ENCODE measurements at places on chromosomes 3 and 15.

- DNase-seq, result no peak
Measured at GRCh38 chr3:101667331-101667730, 9.6 kb downstream of the ZBTB11 start.

DNA sequence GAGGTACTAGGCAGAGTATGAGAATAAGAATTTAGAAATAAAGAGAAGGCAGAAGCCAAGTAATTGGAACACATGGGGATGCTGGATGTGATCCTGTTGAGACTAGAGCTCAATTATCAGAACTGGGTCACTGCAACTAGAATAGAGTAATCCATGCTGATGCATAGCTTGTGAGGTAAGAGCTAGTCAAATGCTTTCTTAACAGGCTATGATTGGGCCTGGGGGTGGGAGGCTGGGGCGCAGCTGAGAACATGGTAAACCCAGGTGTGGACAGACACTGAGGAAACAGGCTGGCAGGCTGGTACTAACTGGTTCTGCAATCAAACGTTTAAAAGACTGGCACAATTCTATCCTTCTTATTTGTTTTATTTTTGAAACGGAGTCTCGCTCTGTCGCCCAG is 50.5 kb upstream of the LRRFIP2 start:
- DNase-seq, result no peak

DNA sequence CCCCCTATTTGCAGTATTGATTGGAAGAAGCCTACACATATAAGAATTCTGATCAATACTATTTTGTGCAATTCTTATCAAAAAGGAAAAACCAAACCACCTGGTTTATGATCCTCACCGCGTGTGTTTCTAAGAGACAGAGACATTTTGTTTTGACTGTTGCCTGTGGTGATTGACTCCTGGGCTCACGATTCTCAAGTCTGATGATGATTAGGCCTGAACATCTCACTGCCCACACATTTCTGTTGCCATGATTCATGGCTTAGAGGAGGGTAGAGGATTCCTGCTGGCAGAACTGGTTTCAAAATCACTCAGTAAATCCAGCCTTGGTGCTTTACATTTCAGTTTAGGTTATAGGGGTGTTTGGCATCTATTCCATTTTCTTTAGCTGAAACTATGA is 88.3 kb upstream of the UBE3A start:
- no peak for DNase-seq

DNA sequence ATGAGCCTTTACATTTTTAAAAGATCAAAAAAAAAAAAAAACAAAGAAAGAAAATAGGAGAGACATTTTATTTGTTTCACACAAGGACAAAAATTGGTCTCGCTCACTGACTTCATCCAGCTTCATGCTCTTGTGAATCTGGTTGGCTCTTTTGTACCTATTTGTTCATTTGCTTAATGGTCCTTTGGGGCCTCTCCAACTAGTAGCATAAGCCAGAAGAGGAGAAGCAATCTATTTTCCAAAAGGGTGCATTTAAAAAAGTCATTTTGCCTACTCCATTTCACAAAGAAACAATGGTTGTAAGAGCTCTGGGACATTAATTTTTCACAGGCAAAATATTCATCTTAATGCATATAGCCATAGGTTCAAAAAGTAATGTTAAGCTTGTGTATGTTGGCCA is 168.3 kb upstream of the ADAMTS9 start:
- no peak for DNase-seq

DNA sequence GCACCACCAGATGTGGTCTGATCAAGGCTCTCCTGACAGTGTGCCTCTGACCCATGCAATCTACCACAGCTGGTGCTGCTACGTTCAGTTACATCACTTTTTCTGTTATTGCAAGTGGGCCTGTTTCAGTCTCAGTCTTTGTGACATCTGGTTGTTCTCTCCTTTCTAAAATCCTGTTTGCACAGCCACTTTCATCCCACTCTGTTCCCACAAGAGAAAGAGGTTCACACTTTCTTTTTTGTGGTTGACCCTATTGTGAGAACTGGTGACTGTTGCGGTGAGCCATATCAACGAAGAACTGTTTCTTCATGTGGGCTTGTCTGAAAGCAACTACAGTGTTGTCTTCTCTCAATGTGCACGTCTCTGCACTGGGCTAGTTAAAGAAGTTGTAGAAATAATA is 342.8 kb upstream of the ARPP21 start:
- no peak for DNase-seq

GRCh38 chr15:53453253-53454105 is 306.0 kb downstream of the WDR72 start:
- no peak for DNase-seq

GRCh38 chr3:195019335-195019734 is 251.6 kb downstream of the XXYLT1 start:
- no peak for DNase-seq

DNA sequence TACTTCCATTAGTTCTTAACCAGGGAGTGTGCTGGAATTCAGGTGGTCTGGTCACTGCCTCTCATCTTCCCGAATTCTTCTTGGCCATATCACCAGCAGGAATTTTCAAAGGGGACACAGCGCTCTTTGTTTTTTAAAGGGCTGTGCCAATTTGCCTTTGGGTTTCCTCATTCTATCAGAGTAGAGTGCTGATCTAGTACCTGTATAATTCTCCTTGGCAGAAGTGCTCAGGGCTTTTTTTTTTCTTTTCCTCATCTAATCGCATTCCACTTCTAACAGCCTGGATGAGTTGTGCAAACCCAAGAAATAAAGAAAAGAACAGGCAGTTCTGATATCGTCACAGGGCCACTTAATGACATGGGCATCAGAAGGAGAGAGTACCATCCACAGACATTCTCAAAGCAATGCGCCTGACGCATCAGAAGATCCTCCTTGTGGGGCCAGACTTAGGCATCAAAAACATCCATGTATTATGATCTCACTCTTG is 121.0 kb downstream of the ASB7 start:
- DNase-seq, result no peak

DNA sequence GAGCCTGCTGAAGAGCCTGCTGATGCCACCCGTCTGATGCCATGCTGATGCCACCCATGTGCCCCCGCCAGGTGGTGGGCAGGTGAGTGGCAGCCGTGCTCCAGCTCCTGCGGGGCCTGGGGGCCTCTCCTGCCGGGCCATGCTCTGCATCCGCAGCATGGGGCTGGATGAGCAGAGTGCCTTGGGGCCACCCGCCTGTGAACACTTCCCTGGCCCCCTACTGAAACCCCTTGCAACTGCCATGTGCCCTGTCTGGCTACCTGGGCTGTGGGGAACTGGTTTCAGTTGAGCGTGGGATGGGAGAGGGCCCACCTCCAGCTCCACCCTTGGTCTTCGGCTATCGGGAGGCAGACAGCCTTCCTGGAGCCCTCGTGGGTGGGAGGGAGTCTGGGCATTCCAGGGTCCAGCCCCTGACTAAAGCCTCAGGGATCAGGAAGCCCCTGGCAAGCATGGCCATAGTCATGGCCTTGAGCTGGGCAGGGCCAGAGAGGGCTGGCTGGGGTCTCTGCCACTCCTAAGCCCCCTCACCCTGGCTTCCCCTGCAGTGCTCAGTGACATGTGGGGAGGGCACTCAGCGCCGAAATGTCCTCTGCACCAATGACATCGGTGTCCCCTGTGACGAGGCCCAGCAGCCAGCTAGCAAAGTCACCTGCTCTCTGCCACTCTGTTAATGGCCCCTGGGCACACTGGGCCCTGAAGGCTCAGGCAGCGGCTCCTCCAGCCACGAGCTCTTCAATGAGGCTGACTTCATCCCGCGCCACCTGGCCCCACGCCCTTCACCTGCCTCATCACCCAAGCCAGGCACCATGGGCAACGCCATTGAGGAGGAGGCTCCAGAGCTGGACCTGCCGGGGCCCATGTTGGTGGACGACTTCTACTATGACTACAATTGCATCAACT is 92.2 kb downstream of the TBC1D2B start:
- no peak for DNase-seq

DNA sequence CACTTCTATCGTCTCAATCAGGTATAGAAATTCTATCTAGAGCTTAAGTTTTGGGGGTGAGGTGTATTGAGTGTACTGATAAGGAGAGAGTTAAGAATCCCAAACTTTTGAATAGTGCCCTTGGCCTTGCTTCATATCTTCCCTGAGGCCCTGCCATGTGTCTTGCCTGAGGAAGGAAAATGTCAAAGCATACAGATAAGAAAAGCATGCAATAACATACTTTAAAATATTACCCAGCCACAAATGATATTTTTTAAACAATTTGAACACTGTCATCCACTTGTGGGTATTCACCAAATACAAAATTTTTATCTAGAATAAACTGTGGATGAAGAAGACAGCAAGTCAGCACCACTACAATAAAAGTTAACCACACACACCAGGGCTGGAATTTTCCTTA is 631.0 kb upstream of the ALCAM start:
- no peak for DNase-seq

- DNase-seq, result no peak
Measured at GRCh38 chr15:67820122-67820991, 5.0 kb upstream of the SKOR1 start.

DNA sequence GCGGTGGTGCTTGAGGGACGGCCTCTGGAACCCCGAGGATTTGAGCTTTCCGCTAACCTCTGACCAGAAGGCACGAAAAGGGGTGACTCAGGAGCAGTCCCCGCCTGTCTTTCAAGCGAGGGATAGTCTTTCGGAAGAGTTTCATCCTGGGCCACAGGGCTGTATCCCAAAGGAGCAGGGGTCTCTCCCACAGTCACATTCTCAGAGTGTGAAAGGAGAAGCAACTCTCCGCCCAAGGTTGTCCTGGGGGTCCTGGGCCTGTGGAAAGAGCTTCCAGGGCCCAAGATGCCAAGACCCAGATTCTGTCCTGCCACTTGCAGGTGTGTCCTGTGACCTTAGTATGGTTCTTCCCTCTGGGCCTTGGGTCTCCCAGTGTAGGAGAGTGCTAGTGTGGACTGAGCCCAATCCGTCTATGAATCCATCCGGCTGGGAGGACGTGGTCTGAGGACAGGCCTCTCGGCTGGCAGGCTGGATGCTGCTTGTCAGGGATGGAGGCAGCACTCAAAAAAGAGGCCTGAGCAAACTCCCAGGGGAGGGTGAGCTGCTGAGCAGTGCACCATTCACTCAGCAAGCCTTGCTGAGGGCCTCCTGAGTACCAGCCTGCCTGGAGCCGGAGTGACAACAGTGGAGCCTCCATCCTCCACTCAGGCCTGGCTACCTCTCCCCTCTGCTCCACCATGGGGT is 1.6 kb upstream of the DUSP7 start:
- DNase-seq, result no peak

DNA sequence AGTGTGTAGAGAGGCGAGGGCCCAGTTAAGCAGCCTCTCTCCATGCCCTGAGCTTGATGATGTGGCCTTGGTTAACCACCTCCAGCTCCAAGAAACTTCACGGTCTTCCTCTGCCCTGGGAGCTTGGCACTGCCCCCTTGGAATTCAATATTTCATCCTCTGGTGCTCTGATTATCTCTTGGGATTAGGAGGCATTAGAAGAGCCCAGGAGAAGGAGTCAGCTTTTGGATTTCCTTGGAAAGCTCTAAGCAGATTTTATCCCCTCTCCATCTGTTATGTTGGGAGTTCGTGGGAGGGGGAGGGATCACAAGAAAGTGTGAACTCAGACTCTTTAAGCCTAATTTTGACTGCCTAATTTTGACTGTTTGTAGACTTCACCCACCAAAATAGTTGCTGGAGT is 132.7 kb upstream of the AGBL1 start:
- DNase-seq, result no peak

DNA sequence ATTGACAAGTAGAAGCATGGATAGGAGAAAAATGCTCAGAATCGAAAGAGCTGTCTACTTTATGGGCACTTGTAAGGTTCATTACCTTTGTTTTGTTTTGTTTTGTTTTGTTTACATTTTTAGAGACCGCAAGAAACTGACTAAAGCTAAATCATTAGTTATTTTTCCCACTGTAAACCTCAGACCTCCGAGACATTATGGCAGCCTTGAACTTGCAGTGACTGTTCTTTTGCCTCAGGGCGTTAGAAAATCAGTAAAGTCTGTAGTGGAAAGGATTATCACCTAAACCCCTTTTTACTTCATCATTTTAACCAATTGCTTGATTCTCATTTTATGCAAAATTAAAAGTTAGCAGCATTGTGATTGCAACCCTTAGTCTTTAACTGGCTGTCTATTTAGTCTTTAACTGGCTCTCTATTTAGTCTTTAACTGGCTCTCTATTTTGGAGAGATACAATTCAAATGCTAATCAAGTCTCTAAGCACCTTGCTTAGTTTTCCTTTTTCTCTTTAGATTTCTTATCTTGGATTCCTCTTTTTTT is 383.3 kb upstream of the ROBO2 start:
- DNase-seq, result no peak

DNA sequence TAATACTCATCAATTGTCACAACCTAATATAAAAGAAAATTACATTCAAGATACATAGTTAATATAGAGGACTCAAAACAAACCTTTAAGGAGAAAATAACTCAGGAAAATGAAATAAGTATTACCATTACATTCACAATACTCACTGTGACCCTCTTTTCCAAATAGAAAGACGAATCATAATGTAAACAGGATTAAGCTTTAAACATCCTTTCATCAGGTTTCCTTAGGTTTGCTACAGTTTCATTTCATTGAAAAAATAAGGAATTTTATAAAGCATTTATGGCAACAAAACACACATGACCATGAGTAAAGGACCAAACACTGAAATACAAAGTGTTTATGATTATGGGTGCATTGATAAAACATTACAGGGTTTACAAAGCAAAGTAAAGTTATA is 162.7 kb downstream of the ALCAM start:
- DNase-seq, result no peak

GRCh38 chr15:39786447-39787056 is 3.9 kb upstream of the FSIP1 start:
- DNase-seq, result no peak

DNA sequence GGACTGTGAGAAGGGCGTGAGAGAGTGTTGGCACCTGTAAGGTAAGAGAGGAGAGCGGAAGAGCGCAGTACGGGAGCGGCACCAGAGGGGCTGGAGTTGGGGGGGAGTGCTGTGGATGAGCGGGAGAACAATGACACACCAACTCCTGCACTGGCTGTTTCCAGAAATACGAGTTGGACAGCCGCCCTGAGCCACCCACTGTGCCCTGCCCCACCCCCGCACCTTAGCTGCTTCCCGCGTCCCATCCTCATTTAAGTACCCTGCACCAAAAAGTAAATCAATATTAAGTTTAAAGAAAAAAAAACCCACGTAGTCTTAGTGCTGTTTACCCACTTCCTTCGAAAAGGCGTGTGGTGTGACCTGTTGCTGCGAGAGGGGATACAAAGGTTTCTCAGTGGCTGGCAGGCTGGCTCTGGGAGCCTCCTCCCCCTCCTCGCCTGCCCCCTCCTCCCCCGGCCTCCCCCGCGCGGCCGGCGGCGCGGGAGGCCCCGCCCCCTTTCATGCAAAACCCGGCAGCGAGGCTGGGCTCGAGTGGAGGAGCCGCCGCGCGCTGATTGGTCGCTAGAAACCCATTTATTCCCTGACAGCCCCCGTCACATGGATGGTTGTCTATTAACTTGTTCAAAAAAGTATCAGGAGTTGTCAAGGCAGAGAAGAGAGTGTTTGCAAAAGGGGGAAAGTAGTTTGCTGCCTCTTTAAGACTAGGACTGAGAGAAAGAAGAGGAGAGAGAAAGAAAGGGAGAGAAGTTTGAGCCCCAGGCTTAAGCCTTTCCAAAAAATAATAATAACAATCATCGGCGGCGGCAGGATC is at the start of gene SOX2:
TSS of gene SOX2 (plus strand) at position 601 of the 811 bp plus-strand sequence. CDS start 436 bp downstream, outside the sequence.
- peak; percentile 13 for DNase-seq

- DNase-seq, result no peak
Measured at GRCh38 chr3:119662604-119663373, 2.4 kb upstream of the POPDC2 start.
